ENCODE measurements at places on chromosomes 7 and 10. TPM values are rescaled to one million over a fixed set of nuclear protein-coding genes. Genes with fewer than 3 reads are reported as not detected.

The GNGT1 gene
- total RNA-seq, result not detected

The WNT2 gene
- 1.4 TPM for total RNA-seq

The C10orf67 gene
- 0.18 TPM for total RNA-seq

The IFIT1B gene
- not detected for total RNA-seq

The ACSL5 gene
- total RNA-seq, result 1.1 TPM

The TIAL1 gene
- 28.0 TPM for total RNA-seq

The PTPN12 gene
- 24.7 TPM for total RNA-seq

The CCL24 gene
- total RNA-seq, result not detected

The CALHM1 gene
- total RNA-seq, result not detected

The EGFR gene
- total RNA-seq, result 63.9 TPM

The NODAL gene
- total RNA-seq, result not detected

The LIPN gene
- total RNA-seq, result not detected

The ITPRID1 gene
- total RNA-seq, result not detected

- DNase-seq, result no peak
- no peak overlapping the region for H3K27ac ChIP-seq
- H3K4me1 ChIP-seq, result no peaks in the 10 kb centered on the region
- H3K4me3 ChIP-seq, result no peak overlapping the region
- H3K27me3 ChIP-seq, result peaks cover 14% of the 10 kb centered on the region
Measured at GRCh38 chr10:88424881-88425280, 158.2 kb downstream of the RNLS start.

GRCh38 chr10:76973091-76974016 is 664.3 kb downstream of the KCNMA1 start:
- H3K4me3 ChIP-seq, result no peak overlapping the region
- H3K27me3 ChIP-seq, result peaks cover 3% of the 10 kb centered on the region
- peak; percentile 30 for DNase-seq
- H3K27ac ChIP-seq, result no peak overlapping the region
- no peaks in the 10 kb centered on the region for H3K36me3 ChIP-seq

- no peaks in the 10 kb centered on the region for H3K4me1 ChIP-seq
- peaks cover 9% of the 10 kb centered on the region for H3K27me3 ChIP-seq
Measured at GRCh38 chr10:75335983-75336382, 65.6 kb downstream of the ZNF503 start.

DNA sequence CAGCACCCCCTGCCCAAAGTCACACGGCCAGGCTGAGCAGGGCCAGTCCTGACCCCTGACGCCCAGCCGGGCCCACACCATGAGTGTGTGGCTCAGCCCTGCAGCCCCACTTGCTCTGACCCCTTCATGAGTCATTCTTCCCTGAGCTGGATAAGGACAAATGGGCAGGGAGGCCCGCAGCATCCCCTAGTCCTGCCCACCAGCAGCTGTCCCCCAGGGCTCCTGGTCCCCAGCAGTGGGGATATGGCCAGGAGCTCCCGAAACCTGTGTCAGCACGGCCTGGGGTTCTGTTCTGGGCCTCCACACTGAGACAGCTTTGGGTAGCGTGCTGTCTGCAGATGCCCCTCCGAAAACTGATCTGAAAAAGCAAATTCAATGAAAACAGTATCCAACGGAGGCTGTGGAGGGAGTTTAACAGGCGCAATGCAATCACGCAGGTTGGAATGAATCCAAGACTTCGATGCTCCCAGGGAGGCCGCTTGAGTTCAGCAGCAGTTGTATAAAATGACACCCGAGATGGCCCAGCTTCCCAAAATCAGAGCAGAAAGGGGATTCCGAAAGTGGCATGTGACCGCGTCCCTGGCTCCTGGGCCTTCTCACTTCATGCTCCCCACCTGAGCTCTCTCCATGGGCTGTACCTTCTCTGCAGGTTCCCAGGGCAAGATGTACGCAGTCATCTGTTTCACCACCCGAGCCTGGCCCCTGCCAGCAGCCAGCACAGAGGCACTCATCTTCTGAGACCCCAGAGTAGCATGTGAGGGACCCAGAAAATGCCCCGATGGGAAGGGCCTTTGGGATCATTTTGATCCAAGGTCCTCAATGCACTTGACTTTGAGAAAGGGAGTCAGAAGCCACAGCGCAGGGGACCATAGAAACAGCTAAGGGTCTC is 214.1 kb downstream of the USP6NL start:
- H3K4me3 ChIP-seq, result no peak overlapping the region
- H3K4me1 ChIP-seq, result no peaks in the 10 kb centered on the region
- H3K27ac ChIP-seq, result no peak overlapping the region

GRCh38 chr7:22194658-22195273 is 162.2 kb downstream of the RAPGEF5 start:
- H3K4me1 ChIP-seq, result no peaks in the 10 kb centered on the region
- H3K36me3 ChIP-seq, result no peaks in the 10 kb centered on the region
- peaks cover 3% of the 10 kb centered on the region for H3K27me3 ChIP-seq

GRCh38 chr10:64690194-64690593 is 1169.0 kb downstream of the REEP3 start:
- DNase-seq, result no peak
- no peak overlapping the region for H3K4me3 ChIP-seq
- H3K36me3 ChIP-seq, result no peaks in the 10 kb centered on the region

- H3K36me3 ChIP-seq, result peaks cover 13% of the 10 kb centered on the region
- no peak for DNase-seq
- H3K27ac ChIP-seq, result peak overlapping the region; percentile 90
- H3K27me3 ChIP-seq, result no peaks in the 10 kb centered on the region
- peaks cover 52% of the 10 kb centered on the region for H3K4me1 ChIP-seq
Measured at GRCh38 chr10:93464776-93465388, 17.3 kb downstream of the MYOF start.

- no peak overlapping the region for H3K27ac ChIP-seq
- no peak for DNase-seq
- no peaks in the 10 kb centered on the region for H3K36me3 ChIP-seq
- H3K4me1 ChIP-seq, result 0 out of 2 replicates have a peak, but pooled peaks cover 3% of the 10 kb centered on the region
Measured at GRCh38 chr7:131186816-131187215, 140.9 kb upstream of the MKLN1 start.

- H3K4me1 ChIP-seq, result 0 out of 2 replicates have a peak, but pooled peaks cover 1% of the 10 kb centered on the region
- no peak overlapping the region for H3K27ac ChIP-seq
- H3K4me3 ChIP-seq, result no peak overlapping the region
- H3K27me3 ChIP-seq, result no peaks in the 10 kb centered on the region
- DNase-seq, result no peak
Measured at GRCh38 chr7:17944720-17945119, 4.4 kb upstream of the SNX13 start.

GRCh38 chr7:139403601-139404000 is 43.9 kb downstream of the LUC7L2 start:
- no peak overlapping the region for H3K27ac ChIP-seq
- no peak overlapping the region for H3K4me3 ChIP-seq
- H3K36me3 ChIP-seq, result peaks cover 44% of the 10 kb centered on the region
- H3K27me3 ChIP-seq, result no peaks in the 10 kb centered on the region

DNA sequence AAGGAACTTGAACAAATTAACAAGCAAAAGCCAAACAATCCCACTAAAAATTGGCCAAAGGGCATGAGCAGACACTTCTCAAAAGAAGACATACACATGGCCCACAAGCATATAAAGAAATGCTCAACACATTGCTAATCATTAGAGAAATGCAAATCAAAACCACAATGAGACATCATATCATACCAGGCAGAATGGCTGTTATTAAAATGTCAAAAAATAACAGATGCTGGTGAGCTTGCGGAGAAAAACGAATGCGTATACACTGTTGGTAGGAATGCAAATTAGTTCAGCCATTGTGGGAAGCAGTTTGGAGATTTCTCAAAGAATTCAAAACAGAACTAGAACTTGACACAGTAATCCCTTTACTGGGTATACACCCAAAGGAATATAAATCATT is 311.7 kb upstream of the HPS1 start:
- H3K36me3 ChIP-seq, result no peaks in the 10 kb centered on the region
- no peaks in the 10 kb centered on the region for H3K4me1 ChIP-seq
- no peak for DNase-seq
- H3K4me3 ChIP-seq, result no peak overlapping the region

DNA sequence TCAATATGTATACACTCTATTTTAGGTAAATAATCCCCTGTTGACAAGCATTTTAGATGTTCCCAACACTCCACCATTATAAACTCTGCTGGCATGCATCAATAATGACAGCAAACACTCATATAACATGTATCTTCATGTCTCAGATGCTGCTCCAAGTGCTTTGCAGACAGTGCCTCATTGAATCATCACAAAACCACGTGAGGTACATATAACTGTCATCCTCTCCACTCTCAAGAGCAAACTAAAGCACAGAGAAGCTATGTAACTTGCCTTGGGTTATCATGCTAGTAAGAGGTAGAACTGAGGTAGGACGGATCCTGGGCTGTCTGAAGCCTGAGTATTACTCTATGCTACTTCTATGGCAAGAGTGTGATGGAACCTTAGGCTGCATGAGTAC is 72.5 kb upstream of the GSDME start:
- H3K27ac ChIP-seq, result no peak overlapping the region
- peaks cover 24% of the 10 kb centered on the region for H3K4me1 ChIP-seq
- H3K4me3 ChIP-seq, result no peak overlapping the region
- peak; percentile 44 for DNase-seq
- no peaks in the 10 kb centered on the region for H3K27me3 ChIP-seq
- peaks cover 3% of the 10 kb centered on the region for H3K36me3 ChIP-seq

GRCh38 chr7:3009086-3009485 is 34.6 kb downstream of the CARD11 start:
- no peaks in the 10 kb centered on the region for H3K36me3 ChIP-seq
- DNase-seq, result no peak
- no peak overlapping the region for H3K4me3 ChIP-seq
- H3K4me1 ChIP-seq, result no peaks in the 10 kb centered on the region

DNA sequence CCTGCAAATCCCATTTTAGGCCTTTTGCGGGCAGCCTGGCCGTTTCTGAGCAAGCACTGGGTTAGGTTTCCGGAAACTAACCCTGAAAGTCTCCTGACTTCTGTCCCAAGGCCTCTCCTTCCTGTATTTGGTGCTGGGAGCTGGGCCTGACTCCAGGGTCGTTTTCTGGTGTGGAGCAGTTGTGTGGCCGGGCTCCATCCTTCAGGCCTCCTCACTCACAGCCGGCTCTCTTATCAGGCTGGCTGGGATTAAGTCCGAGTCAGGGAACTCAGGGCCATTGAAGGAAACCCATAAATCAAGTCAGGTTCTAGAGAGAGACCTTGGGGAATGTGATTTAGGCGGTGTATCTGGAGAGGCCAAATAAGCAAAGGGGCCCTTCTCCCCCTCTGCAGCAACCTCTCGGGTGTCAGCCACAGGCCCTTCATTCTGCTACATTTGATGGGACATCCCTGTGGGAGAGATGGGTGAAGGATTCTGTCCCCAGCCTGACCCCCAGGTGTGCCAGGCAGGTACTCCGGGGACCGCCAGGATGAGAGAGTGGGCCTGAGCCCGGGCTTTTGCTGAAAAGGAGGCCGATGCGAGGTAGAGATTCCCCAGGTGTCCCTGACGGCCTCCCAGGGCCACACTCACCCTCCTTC is 3.3 kb downstream of the GATA3 start:
- DNase-seq, result no peak
- H3K27ac ChIP-seq, result no peak overlapping the region
- no peaks in the 10 kb centered on the region for H3K4me1 ChIP-seq
- no peak overlapping the region for H3K4me3 ChIP-seq
- H3K27me3 ChIP-seq, result peaks cover 77% of the 10 kb centered on the region
- no peaks in the 10 kb centered on the region for H3K36me3 ChIP-seq

DNA sequence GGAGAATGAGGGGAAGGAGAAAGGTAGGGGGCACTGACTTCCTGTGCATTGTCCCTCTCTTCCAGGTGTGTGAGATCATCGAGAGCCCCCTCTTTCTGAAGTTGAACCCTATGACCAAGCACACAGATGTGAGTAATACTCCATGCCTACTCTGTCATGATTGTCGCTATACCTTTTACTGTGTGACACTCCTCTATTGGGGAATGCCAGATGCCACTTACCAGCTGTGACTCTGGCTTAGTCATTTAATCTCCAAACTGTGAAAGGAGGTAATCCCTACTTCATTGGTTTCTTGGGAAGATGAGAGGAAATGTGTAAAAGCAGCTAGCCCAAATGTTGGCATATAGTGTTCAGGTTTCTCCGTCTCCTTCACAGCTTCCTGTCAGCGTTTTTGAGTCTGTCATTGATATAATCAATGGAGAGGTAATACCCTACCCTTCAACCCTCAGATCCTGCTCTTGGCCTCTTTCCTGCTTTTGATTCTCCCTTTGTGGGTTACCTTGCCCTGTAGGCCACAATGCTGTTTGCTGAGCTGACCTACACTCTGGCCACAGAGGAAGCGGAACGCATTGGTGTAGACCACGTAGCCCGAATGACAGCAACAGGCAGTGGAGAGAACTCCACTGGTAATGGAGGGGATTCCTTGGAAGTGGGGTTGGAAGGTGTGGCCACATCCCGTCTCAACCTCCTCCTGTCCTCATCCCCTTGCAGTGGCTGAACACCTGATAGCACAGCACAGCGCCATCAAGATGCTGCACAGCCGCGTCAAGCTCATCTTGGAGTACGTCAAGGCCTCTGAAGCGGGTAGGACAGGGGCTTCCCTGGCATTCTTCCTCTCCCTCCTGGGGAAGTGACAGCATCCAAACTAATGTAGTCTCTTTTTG is 2.0 kb downstream of the COPS6 start:
- H3K4me1 ChIP-seq, result peaks cover 16% of the 10 kb centered on the region
- DNase-seq, result no peak
- no peak overlapping the region for H3K4me3 ChIP-seq
- no peaks in the 10 kb centered on the region for H3K27me3 ChIP-seq
- peak overlapping the region; percentile 38 for H3K27ac ChIP-seq
- H3K36me3 ChIP-seq, result peaks cover 50% of the 10 kb centered on the region

DNA sequence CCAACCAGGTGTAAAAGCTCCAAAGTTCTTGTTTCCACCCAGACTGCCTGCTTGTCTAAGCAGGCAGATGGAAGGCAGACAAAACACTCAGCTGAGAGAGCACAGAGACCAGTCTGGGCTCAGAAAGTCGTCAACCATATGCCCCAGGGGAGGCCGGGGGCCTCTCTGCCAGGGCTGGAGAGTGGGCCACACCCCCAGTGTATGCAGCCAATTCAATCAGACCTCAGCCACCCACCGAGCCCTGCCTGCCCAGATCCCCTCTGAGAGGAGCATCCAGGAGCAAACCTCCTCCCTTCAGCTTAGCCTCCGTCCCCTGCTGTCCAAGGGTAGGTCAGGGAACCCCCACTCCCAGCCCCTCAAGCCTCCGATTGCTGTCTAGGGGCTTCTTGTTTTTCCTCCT is 196.3 kb downstream of the LSM5 start:
- H3K36me3 ChIP-seq, result no peaks in the 10 kb centered on the region
- H3K27me3 ChIP-seq, result peaks cover 13% of the 10 kb centered on the region
- H3K27ac ChIP-seq, result no peak overlapping the region

DNA sequence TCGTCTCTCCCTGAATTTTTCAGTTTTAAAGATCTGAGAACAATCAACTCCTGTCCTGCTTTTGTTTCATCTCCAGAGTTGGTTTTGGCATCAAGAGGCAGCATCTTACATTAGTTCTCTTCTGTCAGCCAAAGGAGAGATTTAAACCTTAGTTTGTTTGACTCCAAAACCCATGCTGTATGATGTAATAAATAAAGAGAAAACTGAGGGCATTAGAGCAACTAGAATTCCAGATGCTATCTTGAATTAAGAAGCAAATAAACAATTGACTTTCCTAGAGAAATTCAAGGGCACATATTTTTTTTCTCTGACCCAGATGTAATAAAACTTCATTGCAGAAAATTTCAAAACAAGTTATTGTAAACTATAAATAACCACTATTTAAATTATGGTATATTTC is 54.4 kb downstream of the INHBA start:
- H3K4me1 ChIP-seq, result no peaks in the 10 kb centered on the region
- no peaks in the 10 kb centered on the region for H3K27me3 ChIP-seq
- DNase-seq, result no peak
- H3K27ac ChIP-seq, result no peak overlapping the region
- no peaks in the 10 kb centered on the region for H3K36me3 ChIP-seq

- no peak overlapping the region for H3K27ac ChIP-seq
- no peaks in the 10 kb centered on the region for H3K27me3 ChIP-seq
- peaks cover 14% of the 10 kb centered on the region for H3K4me1 ChIP-seq
- no peak overlapping the region for H3K4me3 ChIP-seq
- H3K36me3 ChIP-seq, result peaks cover 4% of the 10 kb centered on the region
- DNase-seq, result no peak
Measured at GRCh38 chr7:128019288-128019687, 11.9 kb downstream of the LRRC4 start.

Measured in IMR-90 (cell line).